T-helper 17 cell (primary cell): ENCODE measurements at places on chromosomes 1 and 21. TPM values are rescaled to one million over a fixed set of nuclear protein-coding genes. Genes with fewer than 3 reads are reported as not detected.

Gene MMP23B
- 3.9 TPM for total RNA-seq

GRCh38 chr1:35029761-35030160 lies 2.0 kb downstream of the ZMYM6 start:
- peak overlapping the region; percentile 95 for H3K27ac ChIP-seq
- H3K36me3 ChIP-seq = peaks cover 12% of the 10 kb centered on the region
- DNase-seq = no peak
- H3K4me3 ChIP-seq = peak overlapping the region; percentile 96

- H3K27ac ChIP-seq = peak overlapping the region; percentile 21
- no peaks in the 10 kb centered on the region for H3K27me3 ChIP-seq
- no peak overlapping the region for H3K4me3 ChIP-seq
Observed at GRCh38 chr1:12487520-12487919, 130.5 kb downstream of the DHRS3 start.

- no peak overlapping the region for H3K4me3 ChIP-seq
- H3K27me3 ChIP-seq = peaks cover 36% of the 10 kb centered on the region
- no peak overlapping the region for H3K27ac ChIP-seq
- H3K4me1 ChIP-seq = peaks cover 6% of the 10 kb centered on the region
- DNase-seq = no peak
- peaks cover 2% of the 10 kb centered on the region for H3K36me3 ChIP-seq
Observed at GRCh38 chr1:48576565-48576964, 104.6 kb upstream of the SPATA6 start.

DNA sequence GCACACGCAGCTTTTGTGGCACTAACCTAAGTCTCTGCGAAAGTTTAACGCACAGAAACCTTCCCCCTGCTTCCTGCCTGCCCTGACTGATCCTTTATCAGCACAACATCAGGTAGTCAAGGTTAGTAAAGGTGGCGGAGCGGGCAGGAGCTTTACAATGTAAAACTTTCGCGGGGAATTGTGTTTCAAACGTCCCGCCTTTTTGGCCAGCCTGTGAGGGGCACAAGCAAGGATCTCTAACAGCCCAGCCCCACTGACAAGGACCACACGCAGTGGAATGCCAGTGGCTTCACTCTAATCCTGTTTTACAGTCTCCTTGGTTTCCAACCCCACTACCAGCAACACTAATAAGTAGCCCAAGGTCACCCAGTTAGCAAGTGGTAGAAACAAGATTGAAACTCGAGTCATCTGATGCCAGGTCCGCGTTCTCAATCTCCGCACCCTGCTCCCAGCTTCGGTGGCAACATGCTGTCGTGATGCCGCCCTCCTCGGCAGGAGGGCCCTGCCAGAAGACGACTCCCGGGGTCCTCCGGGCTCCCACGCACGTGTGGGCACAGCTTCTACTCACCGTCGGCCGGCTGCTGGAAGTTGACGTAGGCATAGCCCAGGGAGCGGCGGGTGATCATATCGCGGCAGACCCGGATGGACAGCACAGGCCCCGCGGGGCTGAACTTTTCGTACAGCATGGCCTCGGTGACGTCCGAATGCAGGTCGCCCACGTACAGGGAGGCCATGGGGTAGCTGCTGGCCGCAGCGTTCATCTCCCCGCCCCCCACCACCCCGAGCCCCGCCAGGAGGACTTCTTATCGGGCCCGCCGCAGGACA lies 1.2 kb downstream of the PABPC4 start:
- no peaks in the 10 kb centered on the region for H3K36me3 ChIP-seq
- H3K4me3 ChIP-seq = peak overlapping the region; percentile 92
- DNase-seq = peak; percentile 28
- H3K27me3 ChIP-seq = no peaks in the 10 kb centered on the region

GRCh38 chr1:212982430-212983152 lies 32.2 kb downstream of the VASH2 start:
- H3K4me1 ChIP-seq = peaks cover 18% of the 10 kb centered on the region
- H3K36me3 ChIP-seq = peaks cover 5% of the 10 kb centered on the region
- H3K27me3 ChIP-seq = peaks cover 13% of the 10 kb centered on the region
- no peak overlapping the region for H3K27ac ChIP-seq
- H3K4me3 ChIP-seq = no peak overlapping the region

DNA sequence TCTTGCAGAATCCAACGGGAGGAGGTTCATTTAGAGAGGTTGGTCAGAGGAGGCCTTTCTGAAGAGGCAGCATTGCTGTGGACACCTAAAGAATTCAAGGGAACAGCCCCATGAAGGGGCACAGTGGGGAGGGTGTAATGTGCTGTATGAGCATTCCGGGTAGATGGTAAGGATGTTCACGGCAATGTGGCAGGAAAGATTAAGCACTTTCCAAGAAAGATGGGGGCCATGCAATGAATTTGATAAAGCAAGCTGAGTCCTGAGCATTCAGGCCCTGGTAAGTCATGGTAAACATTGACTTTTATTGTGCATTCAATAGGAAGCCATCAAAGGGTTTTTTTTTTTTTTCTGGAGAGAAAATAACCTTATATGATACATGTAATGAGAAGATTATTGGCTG lies 166.6 kb downstream of the GREM2 start:
- peaks cover 56% of the 10 kb centered on the region for H3K27me3 ChIP-seq
- H3K4me1 ChIP-seq = no peaks in the 10 kb centered on the region
- no peaks in the 10 kb centered on the region for H3K36me3 ChIP-seq
- no peak overlapping the region for H3K27ac ChIP-seq
- H3K4me3 ChIP-seq = no peak overlapping the region

DNA sequence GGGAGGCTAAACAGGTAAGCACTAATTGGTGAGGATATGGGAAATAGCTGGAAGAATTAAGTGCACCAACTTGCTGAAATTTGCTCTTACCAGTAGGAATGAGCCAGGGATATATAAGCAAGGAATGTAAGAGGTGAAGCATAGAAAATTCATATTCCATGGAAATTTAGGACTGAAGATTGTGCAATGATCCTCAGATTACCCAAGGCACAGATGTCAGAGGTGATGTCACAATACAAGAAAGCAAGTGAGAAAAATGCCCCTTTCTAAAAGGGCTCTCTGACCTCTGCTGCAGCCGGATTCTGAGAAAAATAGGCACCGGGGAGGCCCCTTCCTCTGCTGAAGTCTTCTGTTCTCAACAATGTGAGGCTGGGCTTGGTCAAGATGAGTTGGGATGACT lies 112.3 kb upstream of the ZNF678 start:
- H3K27me3 ChIP-seq = peaks cover 70% of the 10 kb centered on the region
- H3K27ac ChIP-seq = no peak overlapping the region
- no peak for DNase-seq
- H3K4me3 ChIP-seq = no peak overlapping the region
- H3K36me3 ChIP-seq = peaks cover 9% of the 10 kb centered on the region

DNA sequence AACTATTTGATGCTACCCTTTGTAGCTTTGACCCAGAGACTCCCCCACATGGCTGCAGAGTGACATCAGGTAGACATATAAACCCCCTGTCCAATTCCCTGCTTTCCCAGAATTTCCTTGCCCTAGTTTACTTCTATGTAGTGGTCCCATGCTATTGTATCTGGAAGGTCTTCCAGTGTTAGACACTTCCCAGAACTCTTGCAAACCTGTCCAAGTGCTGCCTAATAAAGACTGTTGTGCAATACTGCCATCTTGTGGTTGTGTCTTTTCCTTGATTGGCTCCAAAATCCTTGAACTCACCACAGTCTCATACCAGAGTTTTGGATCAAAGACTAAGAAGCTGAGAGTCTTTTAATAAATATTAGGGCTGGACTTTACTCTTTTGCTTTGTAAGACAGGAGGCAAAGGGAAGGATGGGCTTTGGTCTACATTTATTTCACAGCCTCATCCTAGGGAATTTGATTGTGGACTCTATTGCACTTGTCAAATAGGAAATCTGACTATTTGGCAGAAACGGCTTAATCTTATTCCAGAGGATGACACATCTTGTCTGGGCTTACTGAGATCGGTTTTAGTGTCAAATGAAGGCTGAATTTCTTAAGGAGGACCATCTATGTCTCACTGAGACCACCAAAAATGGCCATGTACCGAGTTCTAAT lies 169.9 kb downstream of the LRRC7 start:
- H3K36me3 ChIP-seq = no peaks in the 10 kb centered on the region
- H3K4me3 ChIP-seq = no peak overlapping the region
- no peak for DNase-seq
- no peaks in the 10 kb centered on the region for H3K27me3 ChIP-seq
